ENCODE measurements at places on chromosomes 7 and 10.

GRCh38 chr10:29472301-29473086 is 162.3 kb downstream of the SVIL start:
- no peak for DNase-seq

GRCh38 chr7:98841179-98841997 is 28.4 kb downstream of the TMEM130 start:
- DNase-seq = peak; percentile 67

DNA sequence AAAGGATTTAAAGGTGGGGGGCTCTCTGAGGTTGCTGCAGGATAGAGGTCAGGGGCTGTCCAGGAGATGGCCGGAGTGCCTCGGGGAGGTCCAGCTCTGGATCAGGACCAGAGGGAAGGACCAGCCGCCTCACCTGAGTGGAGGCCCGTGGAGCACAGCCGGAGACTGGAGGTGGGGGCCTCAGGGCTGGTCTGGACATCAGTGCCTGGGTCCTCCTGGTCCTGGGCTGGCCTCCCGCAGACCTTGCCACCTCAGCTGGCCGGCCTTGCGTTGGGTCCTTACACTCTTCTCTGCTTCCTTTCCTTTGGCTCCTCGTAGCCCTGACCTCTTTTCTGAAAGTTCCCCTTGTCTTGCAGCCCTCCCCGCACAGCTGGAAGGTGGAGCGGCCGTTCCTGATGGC is 2.0 kb downstream of the SUN1 start:
- DNase-seq = no peak

DNA sequence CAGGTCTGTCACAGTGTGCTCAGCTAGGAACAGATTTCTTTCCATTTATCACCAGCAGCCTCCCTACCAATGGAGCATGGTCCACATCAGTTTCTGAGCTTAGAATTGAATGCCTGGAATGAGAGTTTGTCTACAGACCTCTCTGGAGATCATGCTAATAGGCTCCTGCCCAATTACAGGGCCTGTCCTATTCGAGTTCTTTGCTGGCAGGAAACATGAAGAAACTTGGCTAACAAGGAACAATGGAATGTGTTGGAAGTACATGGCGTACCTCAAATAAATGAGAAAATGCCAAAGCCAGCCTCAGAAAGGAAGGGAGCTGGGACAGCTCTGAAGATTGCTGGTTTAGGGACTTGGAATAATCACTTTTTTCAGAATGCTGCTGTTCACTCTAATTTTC is 186.0 kb upstream of the AKR1E2 start:
- DNase-seq = no peak

All from stimulated activated CD8-positive, alpha-beta memory T cell treated with anti-CD3 and anti-CD28 coated beads, Interleukin-2, amount 100 ng/mL, for 48 hours (primary cell).